Brain (organoid and tissue), 16 donors: ENCODE measurements at places on chromosomes 1 and 21.

DNA sequence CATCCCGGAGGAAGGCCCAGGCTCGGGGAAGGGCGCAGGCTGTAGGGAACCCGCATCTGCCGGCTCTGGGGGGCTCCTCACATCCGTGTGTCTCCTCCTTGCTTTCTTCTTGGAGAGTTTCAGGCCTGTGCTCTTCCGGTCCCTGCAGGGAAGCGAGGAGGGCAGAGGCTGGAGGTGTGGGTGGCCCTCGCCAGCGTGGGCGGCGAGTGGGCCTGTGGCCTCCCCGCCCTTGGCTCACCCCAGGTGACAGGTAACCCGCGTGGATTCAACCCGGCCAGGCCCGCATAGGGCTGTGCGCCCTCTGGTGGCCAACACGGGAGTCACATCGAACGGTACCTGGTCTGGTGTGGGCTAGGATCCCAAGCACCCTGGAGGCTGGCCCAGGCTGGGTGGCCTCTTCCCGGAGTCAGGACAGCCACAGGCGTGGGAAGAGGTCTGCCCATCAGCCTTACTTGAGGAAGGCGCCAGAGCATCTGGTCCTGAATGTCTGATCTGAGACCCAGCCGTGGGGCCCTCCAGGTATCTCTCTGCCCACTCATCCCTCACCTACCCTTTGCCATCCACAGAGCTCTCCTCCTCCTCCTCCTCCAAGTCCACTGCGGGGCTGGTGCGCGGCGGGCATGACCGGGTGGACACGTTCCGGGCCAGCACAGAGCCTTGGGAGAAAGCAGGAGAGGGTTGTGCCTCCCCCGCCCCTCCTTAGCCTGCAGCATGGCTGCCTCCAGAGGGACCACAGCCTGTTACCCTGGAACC is 9.6 kb upstream of the TNFRSF25 start:
- no peak for DNase-seq

DNA sequence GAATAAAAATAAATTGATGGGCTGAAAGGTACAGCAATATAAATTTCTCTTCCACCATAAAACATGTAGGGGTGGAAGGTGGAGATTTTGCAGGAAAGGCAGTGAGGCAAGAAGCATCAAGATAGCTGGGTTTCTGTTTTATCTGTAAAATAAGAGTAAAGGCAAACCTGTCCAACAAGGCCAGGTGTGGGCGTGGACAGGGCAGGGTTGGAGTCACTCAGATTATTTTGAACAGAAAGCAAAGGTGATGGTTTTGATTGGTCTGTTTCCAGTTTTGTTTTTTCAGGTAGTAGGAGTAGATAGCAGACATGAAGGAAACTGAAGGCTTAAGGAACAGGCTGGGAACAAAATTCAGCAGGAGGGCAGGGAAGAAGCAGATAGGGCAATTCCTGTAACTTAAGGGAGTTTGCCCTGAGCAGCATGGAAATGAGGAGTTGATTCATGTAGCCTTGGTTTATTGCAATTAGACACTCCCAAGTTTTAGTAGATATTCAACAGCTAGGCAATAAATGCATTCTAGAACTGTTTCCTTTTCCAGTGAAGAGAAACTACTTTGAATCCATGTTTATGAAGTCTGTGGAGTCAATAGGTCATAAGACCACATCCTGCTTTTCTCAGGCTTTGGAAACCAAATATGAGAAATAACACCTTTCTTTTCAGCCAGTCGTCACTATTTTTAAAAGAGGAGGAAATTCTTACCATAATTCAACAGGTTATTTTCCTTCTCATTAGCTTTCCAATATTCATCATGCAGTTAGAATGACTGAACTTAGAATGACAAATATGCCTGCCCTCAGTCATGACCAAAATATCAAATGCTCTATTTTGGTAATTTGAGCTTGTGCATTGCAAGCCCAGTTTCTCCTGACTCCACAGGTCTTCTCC is 38.7 kb upstream of the CD55 start:
- DNase-seq = no peak

DNA sequence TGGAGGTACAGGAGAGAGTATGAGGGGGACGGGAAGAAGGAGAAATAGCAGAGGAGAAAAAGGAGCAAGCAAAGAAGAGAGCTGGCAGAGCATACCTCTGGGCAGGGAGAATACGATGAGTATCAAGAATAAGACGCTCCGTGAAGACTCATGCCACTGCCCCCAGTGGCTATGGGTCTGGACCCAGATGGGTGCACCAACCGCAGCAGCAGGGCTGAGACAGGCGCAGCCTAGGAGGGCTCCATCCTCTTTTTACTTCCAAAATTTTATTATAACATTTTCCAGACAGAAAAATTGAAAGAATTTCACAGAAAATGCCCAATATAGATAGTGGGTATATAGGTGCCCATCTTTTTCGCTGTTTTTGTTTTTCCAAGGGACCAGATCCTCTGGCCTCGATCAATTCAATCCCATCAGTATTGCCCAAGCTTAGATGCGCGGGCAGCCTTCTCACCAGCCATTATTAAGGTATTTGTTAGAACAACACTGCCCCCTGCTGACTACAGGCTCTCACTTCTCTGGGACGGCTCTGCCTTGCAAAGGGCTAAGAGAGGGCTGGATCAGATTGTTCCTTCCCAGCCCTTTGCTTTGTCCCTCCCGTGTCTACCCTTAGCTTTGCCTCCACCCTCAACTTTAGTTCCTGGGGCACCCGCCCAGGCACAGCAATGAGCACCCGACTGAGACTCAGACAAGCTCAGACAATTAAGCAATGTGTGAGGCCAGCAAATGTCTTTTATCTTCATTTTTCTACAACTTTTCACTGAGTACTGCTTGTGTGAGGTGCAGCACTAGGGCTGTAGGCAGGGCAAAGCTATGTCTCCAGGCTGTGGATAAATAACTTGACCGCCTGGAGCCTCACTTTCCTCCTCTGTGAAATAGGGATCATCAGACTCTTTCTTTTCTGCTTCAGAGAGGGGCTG is 17.5 kb upstream of the CAMK1G start:
- DNase-seq = peak; percentile 97

DNA sequence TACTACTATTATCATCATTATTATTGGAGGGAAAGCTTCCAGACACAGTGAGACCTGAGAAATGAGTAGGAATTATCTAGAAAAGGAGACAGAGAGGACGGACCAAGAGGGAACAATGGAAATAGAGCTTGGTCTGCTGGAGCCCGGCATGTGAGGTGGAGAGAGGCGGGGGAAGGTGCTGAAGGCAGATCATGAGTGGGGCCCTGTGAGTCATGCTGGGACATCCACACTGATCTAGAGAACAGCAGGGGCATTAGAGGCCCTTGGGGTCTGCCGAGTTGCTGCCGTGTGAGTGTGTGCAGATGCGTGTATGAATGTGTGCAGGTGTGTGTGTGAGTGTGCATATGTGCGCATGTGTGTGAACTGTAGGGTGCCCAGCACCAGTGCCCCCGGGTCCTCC is 65.7 kb downstream of the TMCO4 start:
- DNase-seq = no peak

DNA sequence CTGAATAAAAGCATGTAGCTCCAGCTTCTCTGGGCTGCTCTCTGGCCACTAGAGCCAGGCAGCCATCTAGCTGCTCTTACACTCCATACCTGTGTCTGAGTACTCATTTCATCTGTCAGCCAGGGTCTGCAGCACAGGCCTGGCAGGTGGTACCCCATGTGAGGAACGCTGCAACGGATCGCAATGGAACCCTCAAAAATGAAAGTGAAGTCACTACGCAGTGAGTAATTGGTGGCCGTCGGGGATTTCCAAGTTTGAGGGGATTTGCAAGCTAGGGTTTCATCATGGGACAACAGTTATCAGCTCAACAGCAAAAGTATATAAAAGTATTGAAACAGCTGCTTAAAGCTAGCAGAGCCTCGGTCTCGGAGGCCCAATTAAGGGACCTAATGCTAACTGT is 186.7 kb downstream of the HFM1 start:
- DNase-seq = no peak

GRCh38 chr1:105608713-105609112 is 1447.8 kb upstream of the PRMT6 start:
- DNase-seq = no peak

- peak; percentile 61 for DNase-seq
These were observed 45.6 kb downstream of the IL23R start for GRCh38 chr1:67211589-67212563.

DNA sequence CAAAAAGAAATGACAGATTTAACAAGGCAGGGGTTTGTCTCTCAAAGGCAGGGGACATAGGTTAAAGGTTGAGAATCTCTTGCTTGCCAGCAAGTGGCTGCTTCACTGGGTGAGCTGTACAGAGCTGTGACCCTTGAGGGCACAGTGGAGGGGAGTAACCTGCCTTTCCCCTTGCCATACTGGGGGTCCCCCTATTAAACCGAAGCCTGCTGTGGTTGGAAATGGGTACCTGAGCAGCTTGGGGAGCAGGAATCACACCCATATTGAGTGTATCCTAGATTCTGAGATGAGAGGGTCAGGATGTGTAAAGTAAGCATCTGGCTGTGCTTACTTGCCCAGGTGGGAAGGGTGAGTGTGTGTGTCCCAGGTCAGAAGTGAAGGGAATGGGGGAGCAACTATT is 31.8 kb downstream of the WNT4 start:
- DNase-seq = no peak

GRCh38 chr21:21137986-21138385 is 139.8 kb downstream of the NCAM2 start:
- no peak for DNase-seq

- no peak for DNase-seq
These were observed 15.9 kb downstream of the TNFRSF25 start for GRCh38 chr1:6450005-6450450.

DNA sequence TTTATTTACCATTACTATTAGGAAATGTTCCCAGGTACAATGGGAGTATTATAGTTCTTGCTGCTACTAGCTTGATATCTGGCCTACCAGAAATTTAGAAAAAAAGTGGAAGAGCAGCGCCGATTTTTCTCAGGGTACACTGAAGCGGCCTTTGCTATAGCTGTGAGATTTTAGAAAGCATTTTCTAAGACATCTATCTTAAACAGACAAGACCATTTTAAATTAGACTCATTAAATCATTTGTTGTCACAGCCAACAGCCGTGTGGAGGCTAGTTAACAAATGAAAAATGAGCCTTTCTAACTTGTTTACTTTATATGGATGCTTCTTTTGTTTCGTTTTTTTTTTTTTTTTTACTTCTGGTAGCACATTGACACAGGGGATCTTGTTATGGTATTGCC is 183.2 kb upstream of the ZRANB2 start:
- no peak for DNase-seq

DNA sequence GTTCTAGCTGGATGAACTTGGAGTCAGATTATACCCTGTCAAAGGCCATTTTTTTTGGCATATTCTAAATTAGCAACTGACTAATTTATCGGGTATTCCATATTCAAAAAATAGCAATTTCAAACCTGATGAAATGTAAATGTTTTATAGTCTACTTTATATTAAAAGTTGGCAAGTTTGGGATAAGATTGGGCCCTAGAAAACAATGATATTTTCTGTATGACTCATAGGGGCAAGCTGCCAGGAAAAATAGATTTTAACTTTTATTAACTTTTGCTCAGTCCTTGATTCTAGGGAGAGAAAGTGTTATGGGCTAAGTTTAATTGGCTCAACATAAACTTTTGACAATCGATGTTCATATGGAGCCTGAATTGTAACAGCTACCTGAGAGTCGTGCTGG is 576.9 kb upstream of the B3GALT2 start:
- DNase-seq = no peak

DNA sequence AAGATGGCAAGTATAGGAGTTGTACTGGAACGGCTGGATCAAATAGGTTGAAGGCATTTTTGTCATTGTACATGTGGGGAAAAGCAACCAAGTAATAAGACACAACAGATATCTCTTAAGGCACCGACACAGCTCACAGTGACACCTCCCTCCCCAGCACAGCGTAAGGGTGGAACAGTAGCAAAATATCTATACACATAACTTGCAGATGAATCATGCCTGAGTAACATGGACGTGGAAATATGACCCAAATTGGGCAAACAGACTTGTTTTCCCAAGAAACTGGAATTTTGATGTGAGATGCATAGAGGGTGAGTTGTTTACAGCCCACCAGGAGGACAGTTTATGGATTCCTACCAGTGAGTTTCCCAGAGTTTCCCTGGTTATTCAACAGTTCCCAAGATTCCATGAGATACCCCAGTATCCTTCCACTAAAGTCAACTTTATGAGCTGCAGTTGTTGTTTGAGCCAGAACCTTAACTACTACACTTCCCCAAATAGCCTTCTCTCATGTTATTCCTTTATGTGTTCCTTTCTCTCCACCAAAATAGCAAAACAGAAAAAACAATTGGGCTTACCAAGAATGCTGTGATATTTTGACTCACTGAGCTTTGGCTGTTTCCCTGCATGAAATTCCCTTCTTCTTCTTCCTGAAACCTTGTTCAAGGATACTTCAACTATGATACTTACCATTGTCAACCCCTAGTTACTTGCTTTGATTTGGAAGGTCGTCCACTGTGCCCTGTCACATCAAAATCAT is 7.1 kb upstream of the DR1 start:
- no peak for DNase-seq

- no peak for DNase-seq
These were observed 39.2 kb downstream of the FOXJ3 start for GRCh38 chr1:42295816-42296215.

DNA sequence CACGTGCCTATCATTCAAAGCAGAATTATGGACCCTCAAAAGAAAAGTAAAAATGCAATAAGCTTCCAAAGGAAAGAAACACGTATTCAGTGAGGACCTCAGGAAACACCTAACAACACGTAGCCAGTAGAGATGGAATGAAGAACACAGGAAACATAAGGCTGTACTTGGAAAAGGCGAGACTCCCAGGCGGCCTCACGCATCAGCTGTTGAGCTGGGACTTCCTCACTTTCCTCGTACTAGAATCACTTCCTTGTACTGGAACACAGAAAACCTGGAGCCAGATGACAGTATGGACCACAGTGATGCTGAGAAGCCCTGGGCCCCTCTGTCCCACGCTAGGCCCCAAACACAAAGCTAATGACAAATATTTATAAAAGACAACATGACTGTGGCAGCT is 94.4 kb upstream of the BACE2 start:
- DNase-seq = no peak

DNA sequence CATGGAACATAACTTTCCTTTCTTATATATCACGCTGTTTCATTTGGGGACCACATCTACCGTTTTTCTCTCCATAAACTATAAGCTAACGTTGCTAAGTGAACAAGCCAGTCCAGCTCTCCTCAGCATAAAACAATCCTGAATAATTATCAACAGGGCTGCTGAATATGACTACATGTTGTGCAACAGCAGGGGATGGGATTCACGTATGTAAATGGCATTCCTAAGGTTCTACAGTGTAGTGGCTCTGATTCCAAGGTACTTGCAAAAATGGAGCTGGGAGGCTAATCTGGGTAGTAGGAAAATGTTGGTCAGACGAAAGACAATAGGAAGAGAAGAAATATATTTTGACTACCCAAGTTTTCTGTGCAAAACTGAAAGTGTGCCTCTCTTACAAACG is 262.8 kb downstream of the RWDD3 start:
- no peak for DNase-seq

DNA sequence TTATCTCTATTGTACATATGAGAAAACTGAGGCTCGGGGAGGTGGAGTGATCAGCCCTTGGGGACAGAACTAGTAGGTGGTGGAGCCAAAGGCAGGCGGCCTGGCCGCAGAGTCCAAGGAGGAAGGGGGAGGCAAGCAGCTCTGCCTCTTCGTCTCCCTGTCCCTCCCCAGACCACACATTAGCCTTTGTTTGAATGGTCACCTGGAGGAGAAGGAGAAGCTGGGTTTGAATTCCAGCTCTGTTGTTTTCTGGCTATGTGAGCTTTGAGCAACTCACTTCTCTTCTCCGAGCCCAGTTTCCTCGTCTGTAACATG is 21.4 kb upstream of the LAPTM5 start:
- DNase-seq = no peak
